Ovary (tissue), 10 donors: ENCODE measurements at places on chromosomes 3 and 15.
A peak's percentile ranks its signal among the peaks of the same experiment; 100 is the strongest.

GRCh38 chr15:80252121-80252518 lies at the start of gene CTXND1:
Gene CTXND1, minus strand, starts transcription at chr15:80252213. Its CDS starts 50,264 bp downstream, at chr15:80201949.
- DNase-seq: no peak

DNA sequence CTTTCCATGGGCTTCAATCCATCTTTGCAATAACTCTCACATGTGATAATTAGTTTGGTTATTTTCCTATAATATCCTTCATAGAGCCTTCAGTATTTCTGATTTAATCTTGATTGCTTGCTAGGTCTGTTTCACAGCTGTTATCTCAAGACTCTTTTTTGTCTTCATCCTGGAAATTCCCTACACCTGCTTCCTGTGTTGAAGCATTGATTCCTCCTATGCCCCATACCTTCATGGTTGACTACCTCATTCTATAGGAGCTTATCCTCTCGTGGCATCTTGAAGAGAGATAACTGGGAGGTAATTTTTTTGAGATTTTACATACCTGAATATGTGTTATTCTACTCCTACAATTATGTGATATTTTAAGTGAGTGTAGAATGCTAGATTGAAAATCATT lies 26.7 kb downstream of the PIK3CA start:
- no peak for DNase-seq

GRCh38 chr15:23690450-23690852 lies 3.3 kb upstream of the NDN start:
- peak; percentile 89 for DNase-seq

DNA sequence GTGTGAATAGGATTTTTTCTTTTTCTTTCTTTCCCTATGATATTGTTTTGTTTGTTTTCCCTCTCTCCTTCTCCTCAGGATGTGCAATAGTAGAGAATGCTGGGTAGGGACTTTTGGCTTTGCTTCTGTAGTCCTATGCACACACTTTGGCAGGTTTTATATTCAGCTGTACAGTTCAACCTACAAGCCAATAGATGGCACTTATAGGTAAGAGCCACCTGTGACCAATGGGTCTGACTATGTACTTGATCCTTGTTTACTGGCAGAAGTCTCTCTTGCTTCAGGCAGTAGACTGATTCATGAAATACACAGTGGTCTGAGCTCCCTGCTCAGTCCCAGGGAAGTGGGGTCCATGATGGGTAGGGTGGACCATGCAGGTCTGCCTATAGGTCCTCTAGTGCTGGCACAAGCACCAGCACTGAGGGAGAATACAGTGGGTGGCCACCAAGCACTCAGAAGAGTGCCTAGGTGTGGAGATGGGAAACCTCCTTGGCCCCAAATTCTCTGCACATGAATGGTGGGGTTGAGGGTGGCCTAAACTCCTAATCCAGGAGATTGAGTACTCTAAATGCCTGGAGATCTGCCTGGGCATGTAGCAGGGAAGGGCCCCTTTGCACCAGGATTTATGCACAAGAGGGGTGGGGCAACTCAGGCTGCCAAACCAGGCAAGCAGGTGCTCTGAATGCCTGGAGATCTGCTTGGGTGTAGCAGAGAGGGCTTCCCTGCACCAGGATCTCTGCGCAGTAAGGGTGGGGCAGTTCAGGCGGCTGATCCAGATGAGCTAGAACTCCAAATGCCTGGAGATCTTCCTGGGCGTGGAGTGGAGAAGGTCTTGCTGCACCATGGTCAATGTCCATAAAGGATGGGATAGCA lies 176.1 kb downstream of the DOCK3 start:
- no peak for DNase-seq

DNA sequence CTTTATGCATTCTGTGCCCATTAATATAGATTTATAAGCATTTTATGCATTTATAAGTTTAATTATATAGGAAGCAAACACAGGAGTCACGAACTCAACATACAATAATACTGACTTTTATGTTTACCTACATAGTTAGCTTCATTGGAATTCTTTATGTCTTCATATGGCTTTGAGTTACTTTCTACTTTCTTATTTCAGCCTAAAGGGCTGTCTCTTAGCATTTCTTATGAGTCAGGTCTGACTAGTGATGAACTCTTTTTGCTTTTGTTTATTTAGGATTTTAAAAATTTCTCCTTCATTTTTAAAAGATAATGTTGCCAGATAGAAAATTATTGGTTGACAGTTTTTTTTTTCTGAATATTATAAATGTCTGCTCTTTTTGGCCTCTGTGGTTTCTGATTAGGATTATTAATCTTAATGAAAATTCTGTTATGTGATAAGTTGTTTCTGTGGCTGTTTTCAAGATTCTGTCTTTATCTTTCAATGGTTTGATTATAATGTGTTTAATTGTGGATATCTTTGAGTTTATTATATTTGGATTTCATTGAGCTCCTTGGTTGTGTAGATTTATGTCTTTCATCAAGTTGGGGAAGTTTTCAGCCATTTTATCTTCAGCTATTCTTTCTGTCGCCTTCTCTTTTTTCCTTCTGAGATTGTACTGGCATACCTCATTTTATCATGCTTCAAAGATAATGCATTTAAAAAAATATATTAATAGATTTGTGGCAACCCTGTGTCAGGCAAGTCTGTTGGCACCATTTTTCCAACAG lies 54.3 kb downstream of the ATP2C1 start:
- no peak for DNase-seq

GRCh38 chr3:95939235-95939809 lies 875.1 kb upstream of the EPHA6 start:
- no peak for DNase-seq

DNA sequence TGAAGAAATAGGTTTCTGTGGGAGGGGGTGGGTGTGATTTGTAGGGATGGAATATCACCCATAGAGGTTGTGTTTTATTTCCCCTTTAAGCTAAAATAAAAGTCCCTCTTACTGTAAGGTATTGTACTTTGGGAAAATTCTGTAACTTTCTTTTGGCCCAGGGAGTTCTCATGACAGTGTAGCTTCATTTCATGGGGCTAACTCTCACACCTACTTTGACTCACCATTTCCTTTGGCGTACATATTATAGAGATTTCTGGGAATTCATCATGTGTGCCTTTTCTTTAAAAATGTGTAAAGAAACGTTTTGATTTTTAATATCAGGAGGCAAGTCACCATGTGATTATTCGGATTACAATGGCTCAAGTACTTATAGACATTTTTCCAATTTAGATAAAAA lies 477.7 kb upstream of the CFAP20DC start:
- DNase-seq: no peak

DNA sequence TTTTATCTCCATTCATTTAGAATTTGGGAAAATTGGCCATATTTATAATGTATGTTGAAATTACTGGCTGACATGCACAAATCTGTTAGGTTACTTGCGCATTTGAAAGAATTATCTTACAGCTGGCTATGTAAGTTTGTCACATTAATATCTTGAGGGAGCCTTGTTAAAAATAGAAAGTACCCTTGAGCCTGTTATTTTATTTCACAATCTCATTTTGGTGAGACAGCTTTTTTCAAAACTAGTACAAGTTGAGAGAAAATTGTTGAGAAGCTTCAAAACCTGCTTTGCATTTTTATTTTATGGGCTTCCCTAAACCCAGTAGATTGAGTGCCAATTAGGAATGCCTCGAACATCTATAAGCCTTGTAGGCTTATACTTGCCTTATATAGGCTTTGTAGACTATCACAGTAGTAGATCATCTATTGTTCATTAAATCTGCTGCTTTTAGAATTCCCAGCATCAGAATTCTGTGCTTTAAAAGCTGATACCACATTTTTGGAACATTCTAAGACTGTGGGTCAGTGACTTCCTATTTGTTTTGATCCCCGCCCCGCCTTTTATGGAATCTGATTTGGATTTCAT lies 6.3 kb downstream of the IDH3A start:
- DNase-seq: no peak

GRCh38 chr3:99409961-99410360 lies 228.4 kb upstream of the COL8A1 start:
- DNase-seq: no peak

DNA sequence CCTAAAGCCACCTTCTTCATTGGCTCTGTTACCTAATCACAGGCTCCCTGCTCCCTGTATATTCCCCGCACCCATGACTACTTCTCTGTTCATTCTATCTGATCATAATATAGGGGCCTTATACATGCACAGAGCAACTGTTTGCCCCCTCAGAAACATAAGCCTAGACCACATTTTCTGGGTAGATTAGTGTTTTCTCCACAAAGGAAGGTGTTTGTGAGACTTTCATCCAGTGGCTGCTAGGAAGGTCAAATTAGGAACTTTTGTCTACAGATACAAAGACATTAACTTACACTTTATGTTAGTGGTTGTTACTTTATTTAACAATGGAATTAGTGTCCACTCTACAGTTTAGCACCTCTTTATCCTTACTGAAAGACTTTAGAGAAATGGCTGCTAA lies 174.9 kb downstream of the GHSR start:
- no peak for DNase-seq

GRCh38 chr3:138467931-138468330 lies 33.5 kb downstream of the ESYT3 start:
- no peak for DNase-seq

GRCh38 chr15:89141885-89142284 lies 53.6 kb downstream of the ABHD2 start:
- no peak for DNase-seq

- no peak for DNase-seq
Observed at GRCh38 chr3:32948625-32949445, 2.6 kb upstream of the CCR4 start.

DNA sequence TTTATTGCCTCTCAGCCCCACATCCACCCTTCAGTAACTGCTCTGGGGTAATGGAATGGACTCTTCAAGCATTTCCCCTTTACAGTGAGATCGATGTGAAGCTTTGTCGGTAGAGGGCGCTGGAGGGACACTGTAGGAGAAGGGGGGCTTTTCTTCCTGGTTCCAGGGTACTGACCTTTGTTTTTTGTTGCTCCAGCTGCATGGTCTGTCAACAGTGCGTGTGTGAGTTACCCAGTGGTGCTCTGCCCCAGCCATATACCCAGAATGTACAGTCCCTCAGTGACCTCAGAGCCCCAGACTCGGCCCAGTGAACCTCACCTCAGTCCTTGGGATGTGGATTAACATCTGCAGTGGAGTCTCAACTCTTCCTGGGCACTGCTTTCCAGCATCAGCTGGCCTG lies 180.3 kb upstream of the TSC22D2 start:
- no peak for DNase-seq

GRCh38 chr15:79083154-79083553 lies 7.4 kb downstream of the RASGRF1 start:
- DNase-seq: no peak

- peak; percentile 71 for DNase-seq
Observed at GRCh38 chr3:53195602-53196574, 34.9 kb downstream of the PRKCD start.

- DNase-seq: no peak
Observed at GRCh38 chr15:89131731-89132130, 43.5 kb downstream of the ABHD2 start.

DNA sequence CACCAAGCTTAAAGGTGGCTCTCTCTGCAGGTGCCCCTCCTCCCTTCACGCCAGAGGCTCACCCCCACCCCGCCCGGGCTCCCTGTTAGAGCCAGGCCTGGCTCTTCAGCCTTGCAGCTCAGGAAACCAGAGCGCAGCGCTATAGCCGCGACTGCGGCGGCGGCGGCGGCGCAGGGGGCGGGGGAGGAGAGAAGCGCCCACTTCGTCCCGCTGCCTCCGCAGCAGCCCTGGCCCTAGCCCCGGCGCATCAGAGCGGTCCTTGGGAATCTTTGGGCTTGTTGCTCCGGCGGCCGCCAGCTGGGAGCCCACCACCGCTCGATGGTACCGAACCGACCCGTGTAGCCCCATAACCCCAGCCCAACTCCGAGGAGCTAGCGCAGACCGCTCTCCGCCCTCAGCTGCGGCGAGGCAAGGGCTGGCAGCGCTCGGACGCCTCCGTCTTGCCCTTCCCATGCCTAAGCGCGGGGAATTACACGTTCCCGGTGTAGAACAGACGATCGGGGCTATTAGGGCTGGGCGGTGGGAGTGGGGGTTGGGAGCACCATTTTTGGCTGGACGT lies 1.2 kb downstream of the RASGRF1 start:
- DNase-seq: no peak

DNA sequence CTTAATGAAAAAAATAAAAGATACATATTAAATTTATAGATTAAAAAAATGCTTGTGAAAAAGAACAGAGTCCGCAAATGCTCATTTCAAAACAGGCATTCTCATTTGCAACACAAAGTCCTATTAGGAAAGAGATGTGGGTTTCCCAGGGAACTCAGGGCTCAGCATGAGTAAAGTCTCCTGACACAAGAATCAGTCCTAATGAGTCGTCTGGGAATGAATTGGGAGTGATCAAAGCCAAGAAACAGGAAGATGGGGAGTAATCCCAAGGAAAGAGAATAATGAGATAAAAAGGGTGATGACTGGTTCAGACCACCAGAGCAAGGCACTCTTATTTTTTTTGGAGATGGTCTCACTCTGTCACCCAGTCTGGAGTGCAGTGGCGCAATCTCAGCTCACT lies 443.7 kb downstream of the NR2F2 start:
- no peak for DNase-seq

- no peak for DNase-seq
Observed at GRCh38 chr15:93017526-93017925, 71.5 kb downstream of the RGMA start.

DNA sequence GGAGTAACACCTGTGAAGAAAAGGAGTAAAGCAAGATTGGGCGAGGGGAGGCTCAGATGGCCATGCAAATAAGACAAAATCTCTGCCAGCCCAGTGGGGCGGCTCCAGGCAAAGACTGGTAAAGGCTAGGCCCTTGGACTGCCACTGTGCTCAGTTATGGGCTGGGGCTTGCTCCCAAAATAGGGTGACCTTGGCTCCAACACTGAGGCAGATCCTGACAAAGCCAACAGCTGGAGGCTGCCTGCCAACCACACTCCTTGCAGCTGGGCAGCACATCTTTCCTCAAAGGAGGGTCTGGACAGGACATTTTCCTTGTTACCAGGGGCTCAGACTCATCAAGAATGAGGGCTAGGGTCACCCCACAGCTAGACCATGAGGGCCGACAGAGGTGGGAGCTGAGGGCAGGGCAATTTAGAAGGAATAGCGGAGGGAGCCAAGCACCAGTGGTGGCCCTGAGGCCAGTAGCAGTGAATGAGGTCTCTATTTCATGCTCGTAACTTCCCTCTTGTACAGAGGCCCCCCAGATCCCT lies 86.1 kb downstream of the CHRD start:
- DNase-seq: peak; percentile 57

DNA sequence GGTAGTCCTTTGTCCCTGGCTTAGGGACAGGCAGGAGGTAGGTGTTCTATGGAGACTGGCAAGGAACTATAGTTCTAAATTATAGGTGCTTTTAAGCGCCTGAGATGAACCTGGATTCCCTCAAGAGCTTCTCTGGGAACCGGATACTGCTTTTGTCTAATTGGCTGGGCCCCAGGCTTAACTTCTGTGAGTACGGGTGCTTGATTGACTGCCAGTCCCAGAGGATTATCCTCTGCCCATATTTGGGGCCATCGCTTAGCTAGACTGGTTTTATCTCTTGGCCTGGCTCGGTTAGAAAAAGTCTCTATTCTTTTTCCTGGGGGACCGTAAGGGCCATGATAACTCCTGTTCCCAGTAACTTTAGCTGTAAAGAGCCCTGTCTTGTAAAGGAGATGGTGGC lies 339.1 kb downstream of the KCNH8 start:
- no peak for DNase-seq

- no peak for DNase-seq
Observed at GRCh38 chr3:26838026-26838425, 215.5 kb downstream of the LRRC3B start.

- no peak for DNase-seq
Observed at GRCh38 chr3:133851931-133852330, 43.8 kb downstream of the RAB6B start.
